GM04503 (cell line): ENCODE measurements at places on chromosomes 16 and 17.

- no peak for DNase-seq
Measured at GRCh38 chr17:80857756-80858171, 133.9 kb upstream of the CHMP6 start.

GRCh38 chr17:14157822-14158221 lies 78.8 kb downstream of the CDRT15 start:
- DNase-seq, result no peak

DNA sequence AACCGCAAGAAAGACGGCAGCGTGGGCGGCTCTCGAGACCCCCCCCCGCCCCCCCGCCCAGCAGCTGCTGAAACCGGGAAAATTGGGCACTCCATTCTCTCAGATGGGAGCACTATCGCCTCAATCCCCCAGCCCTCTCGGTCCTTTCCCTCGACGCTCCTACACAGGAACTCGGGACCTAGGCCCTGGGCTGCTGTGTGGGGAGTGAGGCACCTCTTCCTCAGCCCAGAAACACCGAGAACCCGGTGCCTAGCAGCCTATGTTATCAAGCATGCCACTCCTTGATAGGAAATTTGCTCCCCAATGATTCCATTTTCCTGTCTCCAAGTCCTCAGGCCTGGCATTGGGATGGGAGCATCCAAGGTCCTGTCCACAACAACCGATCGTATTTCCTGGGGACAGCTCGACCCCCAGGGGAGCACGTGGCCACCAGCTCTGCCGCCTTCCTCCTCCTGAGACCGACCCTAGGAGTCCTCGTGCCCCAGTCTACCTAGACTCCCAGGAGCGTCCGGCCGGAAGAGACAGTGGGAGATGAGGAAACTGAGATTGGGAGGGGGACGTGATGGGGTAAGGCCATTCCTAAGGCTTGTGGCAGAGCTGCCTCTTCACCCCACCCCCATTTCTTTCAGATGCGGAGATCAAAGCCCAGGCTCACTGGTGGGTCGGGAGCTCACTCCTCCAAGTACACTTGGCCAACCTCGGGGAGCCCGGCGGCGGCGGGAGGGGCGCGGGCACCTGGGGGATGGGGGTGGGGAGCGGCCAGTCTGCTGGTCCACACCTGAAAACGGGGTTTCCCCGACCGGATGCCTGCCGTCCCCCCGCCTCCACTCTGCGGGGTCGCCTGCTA lies 17.5 kb upstream of the CBX8 start:
- no peak for DNase-seq

DNA sequence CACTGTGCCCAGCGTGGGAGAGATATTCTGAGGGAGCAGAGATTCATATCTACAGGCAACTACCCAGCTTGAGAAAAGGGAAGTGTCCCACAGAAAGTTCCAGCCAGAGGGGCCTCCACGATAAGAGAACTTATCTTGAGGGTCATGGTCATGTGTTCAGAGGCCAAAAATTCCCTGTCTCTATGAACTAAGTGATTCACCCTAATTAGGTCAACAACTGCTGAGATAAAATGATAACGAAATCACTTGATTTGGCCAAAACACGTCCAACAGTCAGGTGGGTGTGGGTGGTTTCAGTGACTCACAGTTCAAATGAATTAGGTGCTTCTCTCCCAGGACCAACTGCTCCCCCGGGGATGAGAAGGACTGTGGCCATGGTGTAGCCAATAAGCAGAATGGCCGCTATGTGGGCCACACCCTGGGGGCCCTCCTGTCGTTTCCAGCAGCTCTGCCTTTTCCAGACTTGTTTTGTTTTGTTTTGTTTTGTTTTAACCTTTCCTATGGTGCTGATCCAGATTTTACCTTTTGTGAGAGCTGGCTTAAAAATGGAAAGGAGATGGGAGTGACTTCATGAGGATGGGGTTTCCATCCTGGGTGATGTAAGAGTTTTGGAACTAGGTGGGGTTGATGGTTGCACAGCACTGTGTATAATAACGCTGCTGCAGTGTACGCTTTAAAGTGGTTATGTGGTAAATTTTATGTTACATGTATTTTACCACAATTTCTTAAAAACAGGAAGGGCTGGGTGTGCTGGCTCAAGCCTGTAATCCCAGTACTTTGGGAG lies 8.7 kb downstream of the DNAI2 start:
- DNase-seq, result no peak

GRCh38 chr16:48117217-48118105 lies 38.3 kb downstream of the ABCC12 start:
- DNase-seq, result no peak

- DNase-seq, result no peak
Measured at GRCh38 chr17:41863074-41863848, 2.0 kb downstream of the KLHL11 start.

DNA sequence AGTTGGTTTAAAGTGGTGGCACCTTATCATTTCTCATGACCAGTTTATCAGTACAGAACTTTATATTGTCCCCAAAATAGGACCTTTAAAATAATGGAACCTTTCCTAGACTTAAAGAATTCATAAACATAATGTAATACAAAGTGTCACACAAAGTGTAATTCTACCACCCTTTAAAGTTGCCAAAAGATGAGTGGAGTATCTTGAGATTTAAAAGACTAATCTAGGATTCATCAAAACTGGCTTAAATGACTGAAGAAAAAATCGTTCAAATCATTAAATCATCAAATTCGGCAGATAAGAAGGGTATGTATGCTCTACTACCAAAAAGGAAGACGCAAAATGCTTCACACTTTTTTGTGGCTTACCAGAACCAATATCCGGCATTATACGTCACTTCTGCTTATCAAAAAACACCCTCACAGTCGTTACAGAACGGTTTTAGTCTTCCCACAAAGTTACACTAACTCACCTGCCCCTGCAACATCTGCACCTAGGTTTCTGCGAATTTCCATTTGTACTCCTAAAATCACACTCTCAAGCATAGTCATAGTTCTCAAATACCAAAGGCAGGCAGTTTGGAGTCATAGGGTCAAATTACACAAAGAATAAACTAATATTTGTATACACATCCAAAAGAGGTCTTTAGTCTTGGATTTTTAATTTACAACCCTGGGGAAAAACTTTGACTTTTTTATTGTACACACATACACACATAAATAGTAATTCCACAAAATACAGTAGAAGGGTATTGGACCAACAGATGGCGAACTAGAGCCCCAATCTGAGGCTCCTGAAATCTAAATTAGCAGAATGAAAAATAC lies 1.4 kb upstream of the KANSL1 start:
- DNase-seq, result no peak

DNA sequence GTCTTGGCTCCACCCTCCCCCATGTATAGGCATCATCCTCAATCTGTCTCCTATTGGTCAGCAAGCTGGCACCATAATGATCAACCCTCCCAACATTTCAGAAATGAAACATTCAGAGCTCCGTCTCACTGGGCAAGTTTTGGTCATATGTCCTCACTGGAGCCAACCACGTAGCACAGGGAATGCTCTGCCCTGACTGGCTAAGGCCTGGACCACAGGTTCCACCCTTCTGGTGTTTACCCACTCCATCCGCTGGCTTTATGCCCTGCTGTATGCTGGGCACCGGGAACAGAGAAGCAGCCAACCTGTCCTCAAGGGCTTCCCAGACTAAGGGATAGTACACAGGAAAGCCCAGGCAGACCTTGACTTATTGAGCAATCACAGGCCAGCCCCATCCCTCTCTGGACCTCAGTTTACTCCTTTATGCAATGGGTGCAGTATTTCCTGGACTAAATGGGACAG lies 20.5 kb downstream of the MYO15A start:
- peak; percentile 13 for DNase-seq

- DNase-seq, result no peak
Measured at GRCh38 chr17:6109536-6109935, 39.4 kb downstream of the WSCD1 start.

- no peak for DNase-seq
Measured at GRCh38 chr17:63772801-63773271, 561 bp downstream of the CCDC47 start.

DNA sequence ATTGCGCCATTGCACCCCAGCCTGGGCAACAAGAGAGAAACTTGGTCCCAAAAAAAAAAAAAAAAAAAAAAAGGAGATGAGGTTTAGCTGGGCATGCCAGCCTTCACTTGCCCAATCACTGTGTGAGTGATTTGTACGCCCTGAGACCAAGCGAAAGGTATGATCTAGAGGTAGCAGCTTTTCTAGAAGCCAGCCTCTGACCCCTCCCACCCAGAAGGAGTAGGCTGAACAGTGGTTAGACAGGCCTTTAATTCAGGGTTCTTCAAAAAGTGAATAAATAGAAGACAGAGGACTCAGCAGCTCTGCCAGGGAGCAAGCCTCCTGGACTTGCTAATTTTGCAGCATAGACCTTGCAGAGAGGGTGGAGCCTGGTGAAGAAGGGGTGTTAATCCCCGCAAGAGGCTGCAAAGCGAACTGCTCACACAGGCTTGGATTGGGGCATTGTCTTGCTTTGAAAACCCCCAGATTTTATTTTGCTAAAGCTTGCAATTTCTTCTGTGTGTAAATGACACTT lies 7.1 kb upstream of the CYTH1 start:
- no peak for DNase-seq

DNA sequence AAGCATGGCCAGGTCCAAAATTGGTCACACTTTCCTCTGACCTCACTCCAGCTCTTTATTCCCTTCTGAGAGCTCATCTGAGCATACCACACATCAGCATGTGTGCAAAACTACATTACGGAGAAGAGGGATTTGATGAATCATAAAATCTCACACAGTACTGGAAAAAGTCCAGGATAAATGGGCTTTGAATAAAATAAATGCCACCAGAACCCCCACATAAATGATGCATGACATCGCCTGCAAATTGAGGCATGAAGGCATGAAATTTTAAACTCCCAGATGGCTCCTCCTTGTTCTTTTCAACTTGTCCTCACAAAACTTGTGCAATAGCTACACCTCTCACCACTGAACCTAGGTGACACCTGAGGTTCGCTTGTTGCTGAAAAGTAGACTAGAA lies 439.5 kb downstream of the CA10 start:
- no peak for DNase-seq

GRCh38 chr17:27893841-27894503 lies 807 bp upstream of the LYRM9 start:
- no peak for DNase-seq

DNA sequence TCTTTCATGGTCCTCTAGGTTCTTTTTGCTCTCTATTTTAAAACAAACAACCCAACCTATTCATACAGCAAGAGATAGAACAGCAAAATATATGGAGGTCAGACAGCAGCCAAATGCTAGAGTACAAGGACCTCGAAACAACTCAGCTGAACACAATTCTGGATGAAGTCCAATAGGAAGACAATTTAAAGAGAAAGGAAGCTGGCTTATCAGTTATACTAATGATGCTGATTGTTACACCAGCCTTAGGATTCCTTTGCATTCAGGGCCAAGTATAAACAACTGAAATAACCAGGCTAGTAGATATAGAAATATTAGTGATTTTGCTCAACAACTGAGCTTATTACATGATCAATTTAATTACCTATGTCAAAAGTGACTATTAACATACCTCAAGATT lies 2.5 kb downstream of the SSH2 start:
- DNase-seq, result no peak

GRCh38 chr16:68377221-68377620 lies 66.4 kb downstream of the PRMT7 start:
- no peak for DNase-seq

DNA sequence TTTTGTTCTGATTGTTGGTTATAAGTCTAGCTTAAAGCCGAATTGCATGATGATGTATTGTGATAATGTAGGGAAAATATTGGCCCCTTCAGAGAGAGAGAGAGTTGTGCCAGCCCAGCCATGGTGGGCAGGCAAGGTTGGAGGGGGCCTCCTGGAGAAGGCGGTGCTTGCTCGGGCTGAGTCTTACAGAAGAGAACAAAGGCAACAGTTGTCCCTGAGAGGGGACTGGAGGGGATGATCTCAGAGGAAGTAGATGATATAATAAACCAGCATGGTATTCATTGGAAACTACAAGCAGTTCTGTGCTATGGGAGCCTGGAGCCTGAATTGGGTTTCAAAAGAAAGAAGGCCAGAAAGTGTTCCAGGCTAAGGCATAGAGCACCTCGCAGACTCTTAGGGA lies 173.8 kb downstream of the RPTOR start:
- DNase-seq, result no peak

DNA sequence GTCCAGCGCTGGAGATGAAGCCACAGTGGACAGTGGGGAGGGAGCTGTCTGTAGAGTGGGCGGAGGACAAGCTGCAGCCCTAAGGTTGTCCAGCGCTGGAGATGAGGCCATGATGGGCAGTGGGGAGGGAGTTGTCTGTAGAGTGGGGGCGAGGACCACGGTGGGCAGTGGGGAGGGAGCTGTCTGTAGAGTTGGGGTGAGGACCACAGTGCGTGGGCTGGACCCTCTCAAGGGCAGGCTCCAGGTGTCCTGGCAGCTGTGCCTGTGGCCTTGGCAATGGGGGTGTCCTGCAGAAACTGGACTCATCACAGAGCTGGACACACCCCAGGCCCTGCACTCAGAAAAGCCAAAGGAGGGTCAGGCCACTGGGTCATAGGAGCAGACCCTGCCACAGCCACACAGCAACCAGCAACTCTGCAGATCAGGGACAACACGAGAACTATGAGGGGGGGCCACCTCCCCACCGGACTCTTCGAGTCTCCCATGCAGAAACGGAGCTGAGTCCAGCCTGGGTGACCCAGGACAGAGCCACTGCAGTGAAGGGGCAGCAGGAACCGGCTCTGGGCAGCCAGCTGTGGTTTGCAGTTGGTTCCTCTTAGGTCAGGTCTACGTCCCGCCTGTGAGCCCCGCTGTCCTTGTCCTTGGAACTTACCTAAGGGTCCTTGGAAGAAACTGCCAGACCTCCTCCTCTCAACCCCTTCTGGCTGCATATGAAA lies 33.4 kb upstream of the CBFA2T3 start:
- DNase-seq, result no peak

DNA sequence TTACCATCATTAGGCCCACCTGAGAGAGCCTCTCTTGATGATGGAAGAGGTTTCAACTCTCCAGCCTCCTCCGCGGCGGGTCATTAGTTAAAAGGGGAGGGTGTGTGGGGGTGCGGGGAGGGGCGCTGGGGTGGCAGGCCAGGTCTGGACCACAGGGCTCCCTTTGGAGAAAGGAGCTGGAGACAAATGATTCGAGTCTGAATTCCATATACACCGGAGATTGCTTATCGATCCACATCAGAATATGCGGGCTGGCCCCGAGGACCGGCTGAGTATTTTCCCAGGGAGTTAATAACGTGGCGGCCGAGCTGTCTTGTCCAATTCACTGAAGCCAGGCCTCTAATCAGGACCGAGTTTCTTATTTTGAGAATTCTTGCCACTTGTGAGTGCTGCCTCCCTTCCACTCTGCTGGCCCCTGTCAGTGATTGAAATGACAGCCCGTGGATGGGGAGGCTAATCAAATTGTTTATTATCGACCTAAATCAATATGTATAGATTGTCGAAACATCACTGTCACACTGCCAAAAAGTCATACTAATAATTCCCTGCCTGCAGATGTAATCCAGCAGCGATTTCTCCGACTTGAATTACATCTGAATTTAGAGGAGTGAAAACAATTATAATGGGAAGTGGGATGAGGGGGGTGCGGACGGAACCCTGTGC lies 202.7 kb downstream of the SALL1 start:
- no peak for DNase-seq

- no peak for DNase-seq
Measured at GRCh38 chr17:40355123-40355803, 9.3 kb downstream of the GJD3 start.

GRCh38 chr17:33970279-33970678 lies 284.8 kb upstream of the CCL2 start:
- no peak for DNase-seq

- no peak for DNase-seq
Measured at GRCh38 chr17:61232871-61233270, 166.8 kb upstream of the TBX2 start.
